H1 (cell line): ENCODE measurements at places on chromosomes 3 and 15. TPM values are rescaled to one million over a fixed set of nuclear protein-coding genes. Genes with fewer than 3 reads are reported as not detected.

GRCh38 chr15:60584355-60584998, 105.5 kb upstream of the ICE2 start:
- DNase-seq: no peak

DNA sequence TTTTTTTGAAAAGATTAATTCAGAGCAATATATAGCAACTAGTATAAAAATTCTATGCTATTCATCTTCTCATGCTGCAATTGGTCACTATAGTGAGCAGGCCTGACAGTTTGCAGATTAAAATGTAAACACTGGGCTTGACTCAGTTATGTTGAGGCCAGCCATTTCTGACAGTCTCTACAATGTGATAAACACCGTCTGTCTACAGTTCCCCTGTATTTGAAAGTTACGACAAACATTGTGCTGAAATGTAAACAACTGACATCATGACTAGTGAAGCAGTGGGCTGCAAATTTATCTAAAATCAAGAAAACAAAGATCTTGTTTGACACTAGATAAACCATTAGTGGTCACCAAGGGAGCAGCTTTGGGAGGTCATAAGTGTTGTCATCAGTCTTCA, 197.4 kb downstream of the ISL2 start:
- DNase-seq: no peak

- DNase-seq: no peak
Observed at GRCh38 chr15:34953851-34954250, 15.7 kb downstream of the AQR start.

The RBM5 gene
- 82.7 and 83.7 TPM in 2 replicates for total RNA-seq

The CEP19 gene
- 1.3 and 1.6 TPM in 2 replicates for total RNA-seq

The DLG1 gene
- 74.9 and 78.8 TPM in 2 replicates for total RNA-seq
